GM06990 (cell line): ENCODE measurements at places on chromosomes 5 and 9.

DNA sequence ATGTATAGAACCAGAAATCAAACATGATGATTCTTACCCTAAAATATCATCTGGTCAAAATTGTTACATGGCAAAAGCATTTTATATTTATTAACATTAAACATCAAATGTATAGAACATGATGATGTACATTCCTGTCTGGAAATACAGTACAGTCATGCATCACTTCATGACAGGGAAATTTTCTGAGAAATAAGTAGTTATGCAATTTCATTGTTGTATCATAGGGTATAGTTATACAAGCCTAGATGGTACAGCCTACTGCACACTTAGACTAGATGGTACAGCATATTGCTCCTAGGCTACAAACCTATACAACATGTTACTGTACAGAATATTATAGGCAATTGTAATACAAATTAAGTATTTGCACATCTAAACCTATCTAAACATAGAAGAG is 64.6 kb upstream of the VCAN start:
- no peak for DNase-seq

GRCh38 chr9:93818827-93819472 is 136.2 kb downstream of the BARX1 start:
- no peak for DNase-seq

- peak; percentile 80 for DNase-seq
Observed at GRCh38 chr9:134396258-134396742, 70.0 kb downstream of the RXRA start.

DNA sequence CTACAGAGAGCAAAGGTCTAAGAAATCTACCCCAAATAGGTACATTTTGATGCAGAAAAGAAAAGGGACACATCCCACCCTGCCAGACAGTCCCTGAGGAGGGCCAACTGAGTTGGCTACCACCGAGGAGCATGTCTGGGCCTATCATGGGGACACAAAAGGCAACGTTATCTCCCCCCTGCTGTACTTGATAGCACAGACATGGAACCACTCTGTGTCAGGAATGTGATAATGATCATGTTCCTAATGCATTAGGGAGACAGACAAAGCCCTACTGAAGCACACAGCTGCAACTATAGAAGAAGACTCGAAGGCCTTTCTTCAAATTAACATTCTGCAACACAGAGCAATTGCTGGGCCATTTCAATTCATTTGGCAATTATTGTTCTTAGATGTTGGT is 84.5 kb downstream of the ENC1 start:
- no peak for DNase-seq

GRCh38 chr5:15376088-15376487 is 123.9 kb upstream of the FBXL7 start:
- DNase-seq = no peak

GRCh38 chr9:127172066-127172707 is 49.8 kb upstream of the ANGPTL2 start:
- DNase-seq = no peak

DNA sequence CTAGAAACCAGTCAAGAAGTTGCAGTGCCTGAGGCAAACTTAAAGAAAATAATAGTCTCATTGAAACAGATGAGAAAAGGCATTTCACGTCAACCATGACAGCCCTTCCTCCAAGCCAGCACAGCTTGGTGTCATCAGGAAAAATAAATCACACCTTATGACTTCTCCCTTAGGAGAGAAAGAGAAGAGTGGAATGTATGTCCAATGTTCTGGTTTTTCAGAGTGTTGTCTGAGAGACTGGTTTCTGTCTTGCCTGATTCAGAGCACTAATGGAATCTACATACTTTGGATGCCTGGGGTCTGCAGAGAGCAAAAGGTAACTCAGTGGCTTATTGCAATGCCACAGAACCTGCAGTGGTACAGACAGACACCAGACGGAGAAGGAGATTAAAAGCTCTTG is 105.5 kb upstream of the PDE4D start:
- no peak for DNase-seq

DNA sequence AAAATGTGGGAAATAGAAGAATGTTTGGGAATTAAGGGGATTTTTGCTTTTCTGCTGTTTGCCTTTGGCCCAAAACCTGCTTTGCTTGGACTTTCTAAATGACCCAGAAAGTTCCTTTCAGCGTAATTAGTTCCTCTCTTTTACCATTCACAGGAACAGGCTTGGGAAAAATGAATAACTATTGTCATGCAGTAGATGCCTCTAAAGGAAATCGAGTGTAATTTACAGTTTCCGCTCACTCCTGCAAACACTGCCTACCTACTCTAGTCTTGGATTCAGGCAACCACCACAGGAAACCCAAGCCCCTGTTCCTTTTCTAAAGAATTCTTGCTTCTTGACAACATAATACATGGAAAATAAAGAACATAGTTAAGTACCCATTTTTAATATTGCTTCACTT is 25.0 kb downstream of the TTC23L start:
- no peak for DNase-seq

GRCh38 chr5:64532212-64532611 is 26.4 kb downstream of the RGS7BP start:
- DNase-seq = no peak

DNA sequence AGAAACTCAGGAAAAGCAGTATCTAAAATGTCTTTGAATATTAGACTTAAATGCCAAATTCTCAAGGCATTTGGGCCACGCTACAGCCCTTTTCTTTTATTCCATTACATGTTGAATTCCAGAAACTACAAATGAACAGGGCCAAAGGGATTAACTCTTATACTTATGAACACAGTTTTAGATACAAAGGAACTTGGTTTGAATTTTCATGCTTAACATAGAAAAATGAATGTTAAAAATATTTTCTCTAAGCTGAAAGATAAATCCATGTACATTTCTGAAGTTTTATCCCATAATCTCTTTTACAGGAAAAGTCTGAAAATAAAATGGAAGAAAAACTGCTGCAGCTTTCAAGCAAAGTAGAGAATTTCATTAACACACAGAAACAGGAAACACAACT is 56.8 kb downstream of the FAM81B start:
- DNase-seq = no peak

- DNase-seq = no peak
Observed at GRCh38 chr9:86287013-86287412, 4.7 kb upstream of the ISCA1 start.

- DNase-seq = no peak
Observed at GRCh38 chr5:111855356-111855755, 98.4 kb upstream of the NREP start.

DNA sequence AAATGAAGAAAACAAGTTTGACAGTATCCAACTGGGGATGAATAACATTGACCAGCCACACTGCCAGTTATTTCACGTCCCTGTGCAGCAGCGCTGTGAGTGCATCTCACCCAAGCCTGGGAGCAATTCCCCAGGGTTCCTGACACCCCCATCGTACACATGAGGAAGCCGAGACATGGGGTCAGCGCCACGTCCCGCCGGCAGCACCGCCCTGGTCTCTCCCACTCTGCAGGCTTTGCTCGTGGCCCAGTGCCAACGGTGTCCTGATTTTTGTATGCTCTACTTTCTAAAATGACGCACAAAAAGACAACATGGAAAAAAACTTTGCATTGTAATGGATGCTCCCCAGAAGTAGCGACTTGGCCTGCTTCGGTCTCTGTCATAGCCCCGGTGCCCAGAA is 14.3 kb downstream of the GTF3C5 start:
- no peak for DNase-seq

- DNase-seq = no peak
Observed at GRCh38 chr9:123355761-123356431, at the start of gene CRB2. TSS of gene CRB2 (plus strand) at chr9:123356197. CDS start at chr9:123356261, 64 bp downstream.

DNA sequence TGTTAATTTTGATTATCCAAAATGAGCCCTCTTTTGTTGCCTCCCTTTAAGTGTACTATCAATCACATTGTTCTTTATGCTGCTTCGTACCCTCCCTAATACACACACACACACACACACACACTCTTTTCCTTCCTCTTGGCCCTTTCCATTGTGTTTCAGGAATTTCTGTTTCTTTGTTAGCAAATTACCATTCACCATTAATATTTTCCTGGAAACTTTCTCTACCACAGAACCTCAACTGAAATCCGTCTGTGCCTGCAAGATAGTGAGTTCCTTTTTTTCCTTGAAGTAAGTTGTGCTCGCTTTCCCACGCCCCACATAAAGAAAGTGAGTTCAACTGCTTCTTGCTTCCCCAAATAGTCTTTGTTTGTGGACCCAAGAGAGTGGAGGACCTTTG is 61.8 kb downstream of the SMIM15 start:
- no peak for DNase-seq
